ENCODE measurements at places on chromosomes 12 and 14.

DNA sequence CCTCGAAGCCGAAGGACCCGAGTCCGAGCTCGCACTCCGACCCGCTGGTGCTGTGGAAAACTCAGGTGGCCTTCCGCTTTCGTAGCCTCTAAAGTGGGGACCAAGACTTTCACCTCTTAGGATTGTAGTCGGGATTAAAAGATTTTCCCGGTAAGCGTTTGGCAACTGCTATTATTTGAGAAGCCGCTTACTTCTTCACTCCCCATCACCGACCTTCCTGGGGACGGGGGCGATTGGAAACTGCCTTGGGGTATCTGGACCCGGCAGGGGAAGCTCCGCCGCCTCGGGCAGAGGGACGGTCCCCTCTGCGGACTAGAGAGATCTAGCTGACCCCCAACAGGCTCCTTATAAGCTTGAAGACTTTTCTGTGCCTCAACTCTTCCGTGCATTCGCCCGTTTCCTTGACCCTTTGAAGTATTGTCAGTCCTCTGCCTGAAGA is 659 bp downstream of the TRAFD1 start:
- no peak for DNase-seq

DNA sequence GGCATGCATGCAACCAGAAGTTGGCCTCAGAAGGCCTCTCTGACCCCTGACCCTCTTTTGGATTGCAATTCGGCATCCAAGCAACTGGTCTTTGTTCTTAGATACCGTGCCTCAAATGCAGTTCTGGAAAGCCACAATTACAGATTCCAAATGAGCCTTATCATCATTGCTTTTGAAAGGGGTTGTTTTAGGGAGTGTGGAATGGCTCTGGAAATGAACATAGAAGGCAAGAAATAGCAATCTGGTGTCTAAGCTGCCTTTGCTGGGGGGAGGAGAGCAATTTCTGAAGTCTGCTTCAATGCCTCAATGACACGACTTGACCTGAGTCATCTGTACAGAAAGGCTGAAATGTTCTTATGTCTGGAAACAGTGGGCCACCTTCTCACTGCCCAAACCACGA is 250.1 kb downstream of the NUAK1 start:
- DNase-seq = no peak

DNA sequence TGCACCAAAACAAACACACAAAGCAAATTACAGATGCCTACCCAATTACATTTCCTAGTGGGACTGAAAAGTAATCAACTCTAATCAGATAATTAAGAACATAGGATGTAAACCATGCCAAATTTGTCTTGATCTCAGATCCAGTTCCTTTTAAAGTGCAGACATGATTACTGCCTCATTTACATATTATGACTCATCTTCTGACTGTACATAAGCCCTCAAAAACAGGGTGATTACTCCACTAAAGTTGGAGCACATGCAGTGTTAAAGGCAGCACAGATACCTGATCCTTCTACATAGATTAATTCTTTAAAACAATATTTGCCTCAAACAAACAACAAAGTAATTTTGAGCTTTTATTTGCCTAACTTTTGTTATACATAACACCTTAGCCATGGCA is 337.2 kb downstream of the RPS29 start:
- DNase-seq = no peak

DNA sequence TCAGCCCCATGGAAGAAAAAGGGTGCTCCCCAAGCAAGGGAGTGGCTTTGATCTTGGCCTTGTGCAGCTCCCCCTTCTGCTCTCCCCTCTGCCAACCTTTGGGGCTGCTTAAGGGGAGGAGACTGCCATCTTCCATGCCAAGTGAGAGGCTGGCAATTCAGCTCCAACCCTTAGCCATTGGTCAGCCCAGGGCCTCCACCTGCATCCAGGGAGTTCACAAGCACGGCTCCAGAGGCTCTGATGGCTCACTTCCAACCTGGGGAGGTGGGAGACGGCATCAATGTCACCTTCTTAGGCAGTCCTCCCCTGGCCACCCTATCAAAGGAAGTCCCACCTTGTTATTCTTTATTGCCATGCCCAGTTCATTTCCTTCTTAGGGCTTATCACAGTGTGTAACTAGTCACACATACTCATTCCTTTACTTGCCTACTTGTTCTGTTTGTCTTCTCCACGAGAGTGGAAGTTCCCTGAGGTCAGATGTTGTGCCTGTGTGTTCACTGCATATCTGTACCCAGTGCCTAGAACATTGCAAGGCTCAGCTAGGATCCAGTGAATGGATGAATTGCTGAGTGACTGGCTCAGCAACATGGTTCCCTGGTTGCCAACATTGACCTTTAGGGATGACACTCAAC is 5.0 kb downstream of the HDAC7 start:
- no peak for DNase-seq

GRCh38 chr14:94936901-94937685 is 167.2 kb upstream of the GSC start:
- no peak for DNase-seq

GRCh38 chr12:89965993-89966392 is 257.4 kb upstream of the ATP2B1 start:
- DNase-seq = no peak

DNA sequence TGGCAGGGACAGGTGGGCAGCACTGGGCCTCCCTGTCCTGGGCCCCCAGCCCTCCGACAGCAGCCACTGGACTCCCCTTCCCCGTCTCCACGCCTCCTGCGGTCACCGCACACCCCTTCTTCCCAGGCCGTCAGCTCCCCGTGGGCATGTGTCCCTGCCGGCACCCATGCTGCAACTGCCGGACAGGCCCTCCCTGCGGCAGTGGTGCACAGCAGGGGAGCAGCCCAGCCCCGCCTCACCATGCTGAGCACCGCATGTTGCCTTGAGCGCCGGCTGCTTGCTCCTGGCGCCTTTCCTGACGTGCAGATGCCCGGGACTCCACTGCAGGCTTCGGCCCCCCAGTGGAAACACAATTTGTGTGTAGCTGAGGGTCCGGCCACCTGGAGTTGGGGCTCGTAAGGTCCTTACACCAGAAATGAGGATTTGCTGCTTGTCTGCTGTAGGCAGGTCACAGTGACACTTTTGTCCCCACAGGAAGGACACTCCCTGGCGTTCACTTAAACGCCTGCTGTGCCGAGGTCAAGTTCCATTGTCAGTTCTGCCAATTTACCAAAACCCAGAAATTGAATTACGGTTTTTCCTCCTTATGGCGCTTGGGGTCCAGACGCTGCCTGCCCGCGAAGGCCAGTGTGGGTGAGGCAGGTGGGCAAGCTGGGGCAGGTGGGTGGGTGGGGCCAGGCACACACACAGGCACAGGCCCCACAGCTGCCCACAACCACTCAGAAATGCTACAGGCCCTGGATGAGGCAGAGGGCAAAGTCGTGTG is 28.2 kb upstream of the MMP17 start:
- no peak for DNase-seq

- no peak for DNase-seq
Observed at GRCh38 chr12:129459886-129460285, 443.9 kb downstream of the TMEM132D start.
